Vagina (tissue), 2 donors: ENCODE measurements at places on chromosomes 1 and 21.

DNA sequence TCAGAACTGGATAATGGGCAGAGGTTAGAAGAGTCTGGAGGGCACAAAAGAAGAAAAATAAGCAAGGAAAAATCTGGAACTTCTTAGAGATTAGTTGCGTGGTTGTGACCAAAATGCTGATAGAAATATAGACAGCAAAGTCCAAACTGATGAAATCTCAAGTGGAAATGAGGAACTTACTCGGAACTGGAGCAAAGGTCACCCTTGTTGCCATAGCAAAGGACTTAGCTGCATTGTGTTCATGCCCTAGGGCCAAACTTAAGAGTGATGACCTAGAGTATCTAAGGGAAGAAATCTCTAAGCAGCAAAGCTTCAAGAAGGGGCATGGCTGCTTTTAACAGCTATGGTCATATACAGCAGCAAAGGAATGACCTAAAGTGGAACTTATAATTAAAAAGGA, 180.0 kb downstream of the TTLL7 start:
- H3K4me3 ChIP-seq = no peak overlapping the region
- no peak for DNase-seq
- no peaks in the 10 kb centered on the region for H3K36me3 ChIP-seq
- no peak overlapping the region for H3K27ac ChIP-seq
- no peaks in the 10 kb centered on the region for H3K4me1 ChIP-seq

GRCh38 chr1:52825868-52826267, 16.7 kb upstream of the ZYG11A start:
- H3K27ac ChIP-seq = no peak overlapping the region
- H3K4me3 ChIP-seq = no peak overlapping the region

GRCh38 chr1:10161541-10162290, 48.7 kb upstream of the KIF1B start:
- peaks cover 35% of the 10 kb centered on the region for H3K36me3 ChIP-seq
- no peaks in the 10 kb centered on the region for H3K27me3 ChIP-seq
- DNase-seq = no peak
- no peak overlapping the region for H3K27ac ChIP-seq
- H3K4me1 ChIP-seq = no peaks in the 10 kb centered on the region

DNA sequence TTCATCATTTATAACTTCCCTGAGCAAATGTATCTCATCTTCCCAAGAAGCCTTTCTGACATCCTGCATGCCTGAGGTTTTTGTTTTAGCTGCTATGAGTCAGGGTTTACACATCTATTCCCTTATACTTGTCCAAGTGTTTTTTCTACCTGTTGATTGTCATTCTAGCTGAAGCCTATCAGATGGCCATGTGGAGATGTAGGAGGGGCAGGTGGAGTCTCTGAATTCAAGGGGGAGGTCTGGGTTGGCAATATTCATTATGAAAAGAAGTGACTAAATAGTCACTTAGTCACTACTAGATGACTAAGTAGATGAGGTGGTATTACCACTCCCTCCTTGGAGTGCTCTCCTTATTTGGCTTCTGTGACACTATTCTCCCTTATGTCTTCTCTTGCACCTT, 52.4 kb downstream of the XCL1 start:
- no peak overlapping the region for H3K27ac ChIP-seq
- no peaks in the 10 kb centered on the region for H3K27me3 ChIP-seq
- no peaks in the 10 kb centered on the region for H3K4me1 ChIP-seq

GRCh38 chr1:234776256-234776875, 166.4 kb upstream of the IRF2BP2 start:
- DNase-seq = no peak
- peaks cover 9% of the 10 kb centered on the region for H3K4me1 ChIP-seq
- H3K27ac ChIP-seq = no peak overlapping the region
- H3K4me3 ChIP-seq = no peak overlapping the region
- H3K36me3 ChIP-seq = no peaks in the 10 kb centered on the region
- no peaks in the 10 kb centered on the region for H3K27me3 ChIP-seq

GRCh38 chr1:192539297-192540092, 36.1 kb upstream of the RGS1 start:
- H3K4me1 ChIP-seq = peaks cover 15% of the 10 kb centered on the region
- H3K27ac ChIP-seq = peak overlapping the region; percentile 26
- no peaks in the 10 kb centered on the region for H3K36me3 ChIP-seq
- no peak for DNase-seq

DNA sequence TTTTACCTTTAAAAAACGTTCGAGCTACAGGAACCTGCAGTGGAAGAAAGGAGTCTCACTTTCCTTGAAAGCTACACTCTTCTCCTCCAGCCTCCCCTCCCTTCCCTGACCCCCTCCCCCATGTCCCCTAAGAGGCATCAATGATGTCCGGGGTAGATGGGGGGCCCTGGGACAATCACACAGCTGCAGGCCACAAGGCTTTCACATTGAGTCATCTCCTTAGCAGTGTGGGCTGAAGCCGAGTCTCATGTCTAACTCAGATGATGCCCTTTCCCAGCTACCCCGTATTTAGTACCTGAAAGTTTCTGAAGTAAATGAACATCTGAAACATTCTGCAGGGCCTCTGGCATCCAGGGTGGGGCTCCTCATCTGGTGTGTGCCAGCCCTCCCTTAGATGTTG, 6.3 kb upstream of the GPR25 start:
- H3K27me3 ChIP-seq = no peaks in the 10 kb centered on the region
- no peak overlapping the region for H3K27ac ChIP-seq
- H3K4me1 ChIP-seq = no peaks in the 10 kb centered on the region
- no peak for DNase-seq

- H3K4me1 ChIP-seq = peaks cover 46% of the 10 kb centered on the region
- H3K4me3 ChIP-seq = peak overlapping the region; percentile 43
- H3K27me3 ChIP-seq = no peaks in the 10 kb centered on the region
These were observed 12.9 kb upstream of the KCNE1 start for GRCh38 chr21:34524646-34525601.

DNA sequence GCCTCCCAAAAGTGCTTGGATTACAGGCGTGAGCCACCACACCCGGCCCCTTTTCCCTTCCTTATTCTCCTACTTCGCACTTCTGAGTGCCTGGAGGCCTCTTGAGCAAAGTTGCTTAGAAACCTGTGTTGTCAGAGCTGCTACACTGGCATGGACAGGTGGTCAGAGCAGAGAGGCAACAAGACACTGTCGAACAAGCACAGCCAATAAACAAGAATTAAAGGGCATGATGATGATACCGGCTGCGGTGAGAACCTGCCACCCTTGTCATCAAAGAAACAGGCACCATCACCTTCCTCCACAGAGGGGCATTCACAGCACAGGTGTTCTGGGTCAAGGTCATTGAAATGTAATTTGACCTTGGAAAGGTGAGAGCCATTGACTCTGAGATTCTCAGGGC, 23.3 kb downstream of the STUM start:
- no peak overlapping the region for H3K4me3 ChIP-seq
- no peaks in the 10 kb centered on the region for H3K36me3 ChIP-seq
- no peaks in the 10 kb centered on the region for H3K27me3 ChIP-seq
- no peak overlapping the region for H3K27ac ChIP-seq
- H3K4me1 ChIP-seq = peaks cover 21% of the 10 kb centered on the region

DNA sequence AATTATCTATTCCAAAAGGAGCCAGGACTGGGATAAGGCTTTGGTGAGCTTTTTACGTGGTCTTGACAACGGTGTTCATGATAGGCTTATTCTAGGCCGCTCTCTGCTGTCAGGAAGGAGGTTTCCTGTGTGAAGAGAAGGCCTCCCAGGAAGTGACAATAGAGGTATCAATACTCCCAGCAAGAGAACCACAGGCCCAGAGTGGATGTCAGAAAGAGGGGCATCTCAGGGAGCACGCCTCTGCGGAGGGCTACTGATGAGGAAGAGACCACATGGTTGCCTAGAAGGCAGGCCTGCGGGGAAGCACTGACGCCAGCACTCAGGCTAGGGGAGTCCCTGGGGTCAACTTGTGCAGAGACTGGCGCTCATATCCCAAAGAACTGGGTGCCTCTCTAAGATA, 60.4 kb downstream of the ITPKB start:
- peaks cover 100% of the 10 kb centered on the region for H3K4me1 ChIP-seq
- H3K4me3 ChIP-seq = no peak overlapping the region
- peak overlapping the region; percentile 96 for H3K27ac ChIP-seq
- DNase-seq = no peak

- peak overlapping the region; percentile 77 for H3K27ac ChIP-seq
- DNase-seq = no peak
- H3K27me3 ChIP-seq = no peaks in the 10 kb centered on the region
- peaks cover 67% of the 10 kb centered on the region for H3K4me1 ChIP-seq
- no peaks in the 10 kb centered on the region for H3K36me3 ChIP-seq
- no peak overlapping the region for H3K4me3 ChIP-seq
These were observed 3.3 kb upstream of the FCN3 start for GRCh38 chr1:27377760-27378495.

DNA sequence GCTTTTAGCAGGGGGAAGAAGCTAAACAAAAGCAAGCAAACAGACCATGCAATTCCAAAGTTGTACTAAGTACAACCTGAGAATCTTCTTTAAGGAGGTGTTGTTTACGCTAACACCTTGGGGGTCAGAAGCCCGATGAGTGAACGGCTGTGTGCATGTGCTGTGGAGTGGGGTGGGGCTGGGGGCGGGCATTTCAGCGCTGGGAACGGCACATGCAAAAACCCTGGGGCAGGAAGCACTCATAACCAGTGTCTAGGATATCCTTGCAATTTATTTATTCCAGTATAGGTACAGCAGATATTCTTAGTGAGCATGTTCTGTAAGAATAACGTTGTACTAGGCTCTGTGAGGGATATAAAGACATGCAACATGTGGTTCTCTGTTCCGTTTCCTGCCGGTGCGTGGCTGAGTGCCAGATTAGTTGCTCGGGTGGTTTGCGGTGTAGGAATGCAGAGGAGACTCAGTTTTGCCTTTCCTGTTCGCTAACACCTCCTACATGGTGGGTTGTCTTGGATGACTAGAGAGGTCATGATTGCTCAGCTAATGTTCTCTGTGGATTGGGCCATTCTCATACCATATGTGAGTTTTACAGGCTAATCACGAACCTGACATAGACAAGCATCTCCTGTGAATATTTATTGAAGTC, 3.7 kb downstream of the FASLG start:
- no peaks in the 10 kb centered on the region for H3K4me1 ChIP-seq
- H3K27ac ChIP-seq = no peak overlapping the region
- no peaks in the 10 kb centered on the region for H3K27me3 ChIP-seq
- H3K4me3 ChIP-seq = no peak overlapping the region
- H3K36me3 ChIP-seq = no peaks in the 10 kb centered on the region
- DNase-seq = no peak

DNA sequence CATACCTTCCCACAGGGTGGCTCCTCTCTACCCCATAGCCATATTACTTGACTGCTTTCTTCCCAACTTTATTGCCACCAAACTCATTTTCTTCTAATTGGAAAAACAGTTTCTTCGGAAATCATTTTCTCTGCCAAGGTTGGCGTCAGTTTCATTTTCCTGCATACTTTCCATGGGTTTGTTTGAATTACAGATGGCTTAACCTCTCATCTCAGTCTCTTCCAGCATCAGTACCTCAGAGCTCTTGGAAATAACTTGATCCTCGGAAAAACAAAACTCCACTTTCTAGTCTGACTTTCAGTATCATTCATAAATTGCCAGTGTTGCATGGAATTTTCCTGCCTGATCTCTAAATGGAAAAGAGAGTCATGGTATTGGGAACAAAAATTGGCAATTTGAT, 20.3 kb upstream of the PRDM2 start:
- H3K27ac ChIP-seq = no peak overlapping the region
- no peak overlapping the region for H3K4me3 ChIP-seq
- H3K27me3 ChIP-seq = no peaks in the 10 kb centered on the region
- no peak for DNase-seq

- H3K4me3 ChIP-seq = peak overlapping the region; percentile 0
- no peaks in the 10 kb centered on the region for H3K36me3 ChIP-seq
- H3K4me1 ChIP-seq = no peaks in the 10 kb centered on the region
- H3K27ac ChIP-seq = peak overlapping the region; percentile 49
- no peaks in the 10 kb centered on the region for H3K27me3 ChIP-seq
These were observed 14.7 kb upstream of the CYYR1 start for GRCh38 chr21:26587736-26588201.

DNA sequence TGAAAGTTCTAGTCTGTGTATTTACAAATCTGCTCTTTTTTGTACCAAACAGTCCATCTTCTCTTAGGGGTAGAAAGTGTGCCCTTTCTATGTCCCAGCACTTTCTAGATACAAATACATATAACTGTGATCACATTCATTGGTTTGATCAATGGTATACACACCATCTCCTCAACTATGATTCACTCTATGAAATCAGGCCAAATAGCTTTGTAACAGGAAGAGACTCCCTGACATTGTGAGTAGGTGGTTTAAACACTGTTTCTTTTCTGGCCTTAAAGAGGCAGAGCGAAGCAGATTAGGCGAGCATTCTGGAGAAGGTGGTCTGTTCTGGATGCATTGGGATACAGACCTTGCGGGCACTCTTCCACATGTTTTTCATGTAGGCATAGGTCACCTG, 39.3 kb upstream of the EXOSC10 start:
- H3K4me1 ChIP-seq = peaks cover 25% of the 10 kb centered on the region
- H3K4me3 ChIP-seq = no peak overlapping the region
- peaks cover 25% of the 10 kb centered on the region for H3K36me3 ChIP-seq
- no peaks in the 10 kb centered on the region for H3K27me3 ChIP-seq
- no peak for DNase-seq

- H3K27ac ChIP-seq = no peak overlapping the region
- H3K4me3 ChIP-seq = no peak overlapping the region
- DNase-seq = no peak
- no peaks in the 10 kb centered on the region for H3K4me1 ChIP-seq
These were observed 75.1 kb upstream of the GNG4 start for GRCh38 chr1:235724730-235725129.

DNA sequence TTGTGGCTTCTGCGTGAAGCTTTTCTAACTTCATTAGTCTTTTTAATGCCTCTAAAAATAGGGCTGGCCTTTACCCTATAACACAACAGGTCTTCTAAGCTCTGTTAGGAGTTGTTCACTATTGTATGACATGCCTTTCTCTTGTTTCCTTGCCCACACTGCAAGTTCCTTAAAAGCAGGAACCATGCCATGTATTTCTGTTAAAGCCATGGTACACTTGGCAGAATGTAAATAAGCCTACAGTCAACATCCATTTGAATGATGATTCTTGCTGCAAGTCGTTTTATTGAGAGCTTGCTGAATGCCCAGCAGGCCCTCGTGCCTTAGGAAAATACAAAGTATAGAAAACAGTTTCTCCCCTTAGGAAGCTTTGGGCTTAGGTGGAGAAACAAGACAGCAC, 214.6 kb downstream of the DUSP10 start:
- no peak for DNase-seq
- no peaks in the 10 kb centered on the region for H3K4me1 ChIP-seq
- no peaks in the 10 kb centered on the region for H3K27me3 ChIP-seq
